ENCODE measurements at places on chromosomes 3 and 15. TPM values are rescaled to one million over a fixed set of nuclear protein-coding genes. Genes with fewer than 3 reads are reported as not detected.

GRCh38 chr3:6540981-6541380 lies 319.9 kb upstream of the GRM7 start:
- no peaks in the 10 kb centered on the region for H3K27me3 ChIP-seq
- no peak for DNase-seq
- no peaks in the 10 kb centered on the region for H3K4me1 ChIP-seq
- no peak overlapping the region for H3K27ac ChIP-seq

GRCh38 chr3:196641333-196642054 lies 2.0 kb downstream of the NRROS start:
- peak overlapping the region; percentile 88 for H3K4me3 ChIP-seq
- DNase-seq: peak; percentile 72
- peak overlapping the region; percentile 93 for H3K27ac ChIP-seq
- peaks cover 30% of the 10 kb centered on the region for H3K36me3 ChIP-seq

DNA sequence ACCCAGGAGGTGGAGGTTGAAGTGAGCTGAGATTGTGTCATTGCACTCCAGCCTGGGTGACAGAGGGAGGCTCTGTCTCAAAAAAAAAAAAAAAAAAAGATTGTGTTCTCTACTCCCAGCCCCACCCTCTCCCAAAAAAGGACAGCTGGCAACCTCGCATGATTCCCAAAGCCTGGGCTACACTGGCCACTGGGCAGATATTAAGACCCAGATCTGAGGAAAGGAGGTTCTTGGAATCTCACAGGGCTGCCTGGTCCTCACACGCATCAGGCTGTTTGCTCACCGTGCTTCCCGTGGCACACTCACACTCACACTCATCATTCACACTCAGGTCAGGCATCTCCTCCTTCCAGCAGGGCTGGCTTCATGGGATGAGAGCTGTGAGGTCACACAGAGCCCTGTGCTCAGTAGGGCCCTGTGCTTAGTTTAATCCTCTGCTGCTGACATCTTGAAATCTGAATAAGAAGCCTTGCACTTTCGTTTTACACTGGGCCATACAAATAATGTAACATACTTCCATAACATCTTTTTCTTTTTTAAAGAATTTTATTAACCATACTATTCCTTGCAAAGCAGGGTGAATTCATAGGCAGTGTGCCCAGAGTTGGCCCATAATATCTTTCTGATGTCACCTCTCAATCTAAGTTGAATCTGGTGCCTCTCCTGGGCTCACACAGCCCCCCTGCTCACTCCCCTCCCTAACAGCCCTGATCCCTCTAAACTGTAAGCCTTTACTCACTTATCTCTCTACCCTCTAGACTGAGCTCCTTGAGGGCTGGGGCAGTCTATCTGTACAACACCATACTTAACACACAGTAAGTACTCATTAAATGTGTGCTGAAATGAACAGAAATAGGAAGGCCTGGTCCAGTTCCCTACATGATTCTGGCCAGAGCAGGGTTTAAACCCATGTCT lies 50.2 kb upstream of the C15orf39 start:
- H3K4me1 ChIP-seq: peaks cover 11% of the 10 kb centered on the region
- no peaks in the 10 kb centered on the region for H3K27me3 ChIP-seq
- no peaks in the 10 kb centered on the region for H3K36me3 ChIP-seq
- H3K4me3 ChIP-seq: no peak overlapping the region
- H3K27ac ChIP-seq: no peak overlapping the region

- H3K4me3 ChIP-seq: peak overlapping the region; percentile 71
- no peak for DNase-seq
- no peaks in the 10 kb centered on the region for H3K27me3 ChIP-seq
Measured at GRCh38 chr15:81002009-81002330, 1.2 kb downstream of the TLNRD1 start.

OR5K3 gene
- not detected for total RNA-seq

HRG gene
- total RNA-seq: not detected

All from B cell (primary cell).